ENCODE measurements at places on chromosomes 12 and 14. TPM values are rescaled to one million over a fixed set of nuclear protein-coding genes. Genes with fewer than 3 reads are reported as not detected.
A peak's percentile ranks its signal among the peaks of the same experiment; 100 is the strongest.

DNA sequence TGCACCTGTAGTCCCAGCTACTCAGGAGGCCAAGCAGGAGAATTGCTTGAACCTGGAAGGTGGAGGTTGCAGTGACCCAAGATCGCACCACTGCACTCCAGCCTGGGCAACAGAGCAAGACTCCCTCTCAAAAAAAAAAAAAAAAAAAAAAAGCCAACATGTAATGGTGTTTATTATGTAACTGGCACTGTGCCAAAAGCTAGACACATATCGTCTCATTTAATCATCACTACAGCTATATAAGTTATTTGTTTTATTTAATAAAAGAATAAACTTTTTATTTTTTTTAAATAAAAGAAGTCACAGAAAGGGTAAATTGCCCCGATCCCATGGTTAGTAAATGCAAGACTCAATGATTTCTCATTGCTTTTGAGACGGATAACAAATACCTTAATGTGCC, 76.9 kb downstream of the PTCSC3 start:
- no peak for DNase-seq

DNA sequence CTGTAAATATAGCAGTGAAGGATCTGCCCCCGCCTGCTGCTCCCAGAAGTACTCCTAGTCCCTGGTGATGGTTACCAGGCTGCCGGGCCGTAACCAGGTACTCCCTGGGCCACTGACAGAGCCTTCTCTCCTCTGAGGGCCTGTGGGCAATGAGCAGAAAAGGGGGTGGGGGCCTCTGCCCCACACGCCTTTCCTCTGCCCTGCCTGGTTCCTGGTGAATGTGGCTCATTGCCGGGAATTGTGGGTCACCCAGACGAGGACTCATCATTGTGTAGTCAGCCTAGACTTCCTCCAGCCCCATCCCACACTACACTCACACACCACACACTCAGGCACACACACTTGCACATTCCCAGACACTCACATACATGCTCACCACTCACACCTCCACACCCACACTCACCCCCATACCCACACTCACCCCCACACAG, 35.7 kb upstream of the ACTN1 start:
- DNase-seq = peak; percentile 34

GRCh38 chr14:48925184-48925583, 661.0 kb downstream of the RPS29 start:
- DNase-seq = no peak

GRCh38 chr14:22390824-22391461, 198.1 kb downstream of the DAD1 start:
- no peak for DNase-seq

DNA sequence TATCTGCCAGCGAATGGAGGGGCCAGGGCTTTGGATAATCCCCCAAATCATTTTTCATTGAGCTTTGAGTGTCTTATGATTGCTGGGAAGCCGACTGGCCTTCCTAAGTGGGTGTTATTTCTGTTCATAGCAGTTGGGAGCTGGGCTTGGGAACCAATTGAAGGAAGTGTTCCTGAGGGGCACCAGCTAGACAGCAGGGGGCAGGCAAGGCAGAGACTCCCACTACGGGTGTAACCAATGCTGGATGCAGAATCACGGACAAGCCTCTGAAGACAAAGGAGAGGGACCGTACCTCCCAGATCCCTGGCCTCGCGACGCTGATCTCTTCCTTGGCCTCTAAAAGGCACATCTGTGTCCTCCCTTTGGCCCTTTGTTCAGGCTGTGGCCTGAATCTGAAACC, 149.0 kb upstream of the PRMT8 start:
- peak; percentile 4 for DNase-seq

DNA sequence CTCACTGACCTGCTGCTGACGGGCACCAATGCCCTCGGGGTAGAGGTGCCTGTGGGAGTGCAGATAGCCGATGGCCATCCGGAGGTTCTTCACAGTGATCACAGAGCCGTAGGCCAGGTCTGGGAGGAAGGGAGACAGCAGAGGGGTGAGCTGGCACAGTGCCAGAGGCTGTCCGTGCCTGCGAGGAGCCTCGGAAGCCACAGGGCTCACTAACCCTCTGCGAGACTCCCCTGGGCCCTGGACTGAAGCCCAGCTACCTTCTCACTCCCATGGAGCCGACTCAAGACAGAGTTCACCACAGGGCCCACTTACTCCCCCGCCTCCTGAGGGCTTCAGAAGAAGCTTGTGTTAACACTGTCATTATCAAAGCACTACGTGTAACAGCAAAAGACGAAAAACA, 24.5 kb downstream of the POMT2 start:
- DNase-seq = no peak

DNA sequence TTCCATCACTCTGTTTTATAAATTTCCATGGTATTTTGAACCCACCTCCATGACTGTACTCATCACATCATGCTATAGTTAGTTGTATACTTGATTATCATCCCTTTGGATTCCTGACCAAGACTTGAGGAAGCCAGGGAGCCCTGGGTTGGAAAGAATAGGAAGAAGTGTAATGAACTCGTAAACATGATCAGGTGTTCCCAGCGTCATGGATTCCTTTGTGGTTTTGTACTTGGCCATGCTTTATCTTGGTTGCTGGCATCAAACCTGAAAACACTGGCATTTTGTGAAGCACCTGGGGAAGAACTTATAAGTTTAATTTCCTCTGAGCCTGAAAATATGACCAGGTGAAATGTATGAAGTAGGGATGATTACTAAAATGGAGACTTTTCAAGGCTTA, 76.4 kb downstream of the CHST11 start:
- DNase-seq = no peak

DNA sequence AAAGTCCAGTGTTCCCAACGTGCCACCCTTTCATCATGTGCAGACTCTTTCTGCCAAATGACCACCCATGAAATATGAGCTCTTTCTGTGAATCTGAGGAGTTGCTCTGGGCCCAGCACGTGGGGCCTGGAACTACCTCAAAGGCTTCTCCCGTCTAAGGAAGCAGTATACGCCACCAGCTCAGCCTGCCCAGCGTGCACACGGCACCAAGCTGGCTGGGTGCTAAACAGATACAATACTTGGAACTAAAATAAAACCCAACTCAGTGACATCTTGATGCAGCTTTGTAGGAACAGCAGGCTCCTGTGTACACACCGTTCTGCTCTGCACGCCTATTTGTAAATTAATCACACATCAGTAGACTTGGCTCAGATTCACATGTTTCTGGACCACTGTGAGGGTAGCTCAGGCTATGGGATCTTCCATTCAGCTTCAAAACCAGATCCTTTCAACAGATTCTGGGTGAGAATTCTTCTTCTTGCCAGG, 74.8 kb downstream of the ARL6IP4 start:
- DNase-seq = no peak

DNA sequence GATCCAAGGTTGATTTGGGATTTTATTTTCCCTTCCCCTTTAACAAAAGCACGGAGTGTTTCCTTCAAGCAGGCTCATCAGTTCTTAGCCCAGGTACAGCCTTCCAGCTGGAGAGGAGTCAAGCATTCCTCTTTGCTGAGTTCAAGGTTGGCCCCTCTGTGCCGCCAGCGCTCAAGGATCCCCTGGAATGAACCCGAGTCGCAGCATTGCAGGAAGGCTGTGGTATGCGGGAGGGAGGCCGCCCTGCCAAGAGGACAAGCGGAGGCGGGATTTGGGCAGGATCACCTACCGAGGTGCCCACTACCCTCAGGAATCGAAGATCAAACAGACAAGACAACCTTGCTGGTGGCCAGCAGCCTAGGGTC, 53.9 kb upstream of the NCOR2 start:
- peak; percentile 44 for DNase-seq

- DNase-seq = no peak
Measured at GRCh38 chr12:85527192-85527591, 247.2 kb downstream of the ALX1 start.

- peak; percentile 88 for DNase-seq
Measured at GRCh38 chr12:401235-402028, at the start of gene CCDC77. CCDC77 (plus strand) TSS chr12:401644; CDS start chr12:409384, 7,740 bp downstream.

GRCh38 chr14:79708426-79709388, 502.6 kb downstream of the DIO2 start:
- peak; percentile 64 for DNase-seq

DNA sequence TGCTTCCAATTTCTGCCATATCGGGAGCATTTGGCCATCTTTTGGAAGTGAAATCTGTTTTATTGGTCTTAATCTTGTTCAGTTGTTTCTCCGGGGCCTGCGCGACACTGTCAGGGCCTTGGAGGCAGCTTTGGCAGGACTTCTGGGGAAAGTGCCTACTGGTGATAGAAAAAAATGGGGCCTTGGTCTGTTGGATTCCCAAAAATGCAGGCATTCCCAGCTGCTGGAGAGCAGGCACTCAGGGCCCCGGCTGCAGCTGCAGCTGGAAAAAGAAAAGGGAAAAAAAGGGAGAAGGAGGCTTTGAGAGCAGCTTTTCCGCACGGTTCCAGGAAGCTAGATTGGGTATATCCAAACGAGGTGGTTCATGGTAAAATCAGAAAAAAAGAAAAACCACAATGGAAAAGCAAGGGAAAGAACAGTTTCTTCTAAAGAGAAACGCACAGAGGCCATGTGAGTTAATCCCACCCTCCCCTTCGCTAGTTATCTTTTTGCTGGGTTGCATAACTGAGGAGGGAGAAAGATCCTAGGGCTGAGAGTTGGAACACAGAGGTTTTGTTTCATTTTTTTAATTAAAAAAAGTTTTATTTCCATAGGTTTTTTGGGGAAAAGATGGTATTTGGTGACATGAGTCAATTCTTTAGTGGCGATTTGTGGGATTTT, 134.7 kb upstream of the RFLNA start:
- DNase-seq = no peak

DNA sequence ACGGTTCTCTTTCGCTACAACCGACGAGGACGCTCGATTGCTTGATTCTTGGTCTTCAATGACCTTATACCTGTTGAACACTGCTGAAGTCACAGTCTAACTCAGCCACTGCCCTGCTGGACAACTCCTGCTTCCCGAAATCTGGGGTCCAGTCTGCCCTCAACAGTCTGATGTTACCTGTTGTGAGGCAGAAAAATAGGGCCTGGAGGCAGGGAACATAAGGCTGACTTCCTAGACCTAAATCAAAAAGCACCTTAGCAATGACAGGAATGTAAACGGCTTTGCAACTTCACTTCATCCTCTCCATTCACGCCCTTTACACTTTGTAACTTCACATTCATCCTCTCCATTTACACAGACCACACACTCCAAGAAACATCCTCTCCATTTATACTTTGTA, 597 bp upstream of the GLTP start:
- DNase-seq = no peak

DNA sequence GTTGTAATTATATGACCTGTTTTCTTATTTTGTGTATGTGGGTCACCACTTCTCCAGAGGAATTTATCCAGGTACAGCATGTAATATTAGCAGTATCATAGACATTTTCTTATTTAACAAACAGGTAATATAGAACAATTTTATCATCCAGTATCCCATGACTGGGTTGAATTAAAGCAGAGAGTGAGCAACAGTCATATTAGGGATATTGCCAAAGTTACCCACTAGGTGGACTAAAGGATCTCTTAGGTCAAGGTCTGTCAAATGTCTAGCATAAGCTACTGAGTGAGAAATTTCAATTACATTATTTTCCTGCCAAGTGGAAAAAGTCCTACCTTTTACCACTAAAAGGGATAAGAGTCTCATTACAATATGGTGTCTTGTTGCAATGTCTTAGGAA, 62.1 kb upstream of the TRIM9 start:
- peak; percentile 8 for DNase-seq

The FGD6 gene
- total RNA-seq = 9.5 TPM

The ERBB3 gene
- 2.5 TPM for total RNA-seq

The MUCL1 gene
- total RNA-seq = not detected

The CPNE6 gene
- not detected for total RNA-seq

The ARHGAP9 gene
- total RNA-seq = 0.18 TPM

The PRICKLE1 gene
- total RNA-seq = 21.3 TPM

The GALNT9 gene
- total RNA-seq = under 0.01 TPM

The AQP2 gene
- total RNA-seq = not detected

The FAM90A1 gene
- total RNA-seq = not detected

The AHNAK2 gene
- total RNA-seq = 7.9 TPM

The SPTB gene
- total RNA-seq = under 0.01 TPM

The OR8S1 gene
- not detected for total RNA-seq

The SMOC1 gene
- total RNA-seq = 0.90 TPM

The C1QL4 gene
- total RNA-seq = 0.18 TPM
